ENCODE measurements at places on chromosomes 2 and 18.
A peak's percentile ranks its signal among the peaks of the same experiment; 100 is the strongest.

- DNase-seq: peak; percentile 53
Measured at GRCh38 chr18:62877411-62878221, 162.3 kb downstream of the PHLPP1 start.

DNA sequence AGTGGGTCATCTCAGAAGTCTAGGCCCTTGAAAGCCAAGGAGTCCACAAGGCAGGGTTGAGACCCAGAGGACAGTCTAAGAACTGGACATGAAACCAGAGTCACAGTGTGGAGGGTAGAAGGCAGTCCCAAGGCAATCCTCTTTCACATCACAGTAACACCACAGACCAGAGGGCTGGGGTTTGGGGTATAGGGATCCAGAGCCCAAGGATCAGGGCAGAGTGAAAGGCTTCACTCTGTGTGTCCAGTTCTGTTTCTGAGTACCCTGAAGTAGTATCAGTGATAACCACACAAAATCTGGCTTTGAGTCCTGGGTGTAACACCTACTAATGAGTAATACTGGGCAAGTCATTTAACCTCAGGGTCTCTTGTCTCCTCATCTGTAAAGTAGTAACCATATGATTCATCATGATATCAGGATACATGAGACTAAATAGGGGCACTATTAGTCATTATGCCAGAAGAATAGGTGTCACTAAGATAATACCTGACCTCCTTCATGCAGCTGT lies 91.0 kb downstream of the ICA1L start:
- DNase-seq: peak; percentile 61

GRCh38 chr2:65273344-65273743 lies 45.7 kb downstream of the ACTR2 start:
- no peak for DNase-seq

DNA sequence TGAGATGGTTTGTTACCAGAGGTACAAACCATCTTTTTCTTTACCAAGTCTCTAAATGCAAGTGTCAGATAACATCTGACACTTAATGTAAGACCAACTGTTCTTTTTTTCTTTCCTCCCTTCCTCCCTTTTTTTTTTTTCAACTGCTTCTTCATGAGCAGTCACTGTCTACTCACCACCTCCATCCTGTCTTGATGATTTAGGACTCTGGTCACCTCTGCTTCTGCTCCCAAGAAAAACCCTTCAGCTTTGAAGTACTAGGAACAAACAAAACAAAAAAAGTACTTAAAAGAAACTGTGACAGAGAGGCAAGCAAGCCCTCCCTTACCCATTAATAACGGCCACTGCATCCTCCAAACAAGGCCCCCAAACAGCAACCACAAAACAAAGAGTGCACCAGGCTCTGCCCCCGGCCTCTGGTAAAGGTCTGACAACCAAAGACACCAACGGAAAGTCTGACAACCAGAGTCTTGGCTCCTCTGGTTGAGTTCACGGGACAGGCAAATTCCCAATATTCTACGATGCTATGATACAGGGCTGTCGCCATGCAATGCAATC lies 141.0 kb downstream of the ARL4C start:
- DNase-seq: no peak

DNA sequence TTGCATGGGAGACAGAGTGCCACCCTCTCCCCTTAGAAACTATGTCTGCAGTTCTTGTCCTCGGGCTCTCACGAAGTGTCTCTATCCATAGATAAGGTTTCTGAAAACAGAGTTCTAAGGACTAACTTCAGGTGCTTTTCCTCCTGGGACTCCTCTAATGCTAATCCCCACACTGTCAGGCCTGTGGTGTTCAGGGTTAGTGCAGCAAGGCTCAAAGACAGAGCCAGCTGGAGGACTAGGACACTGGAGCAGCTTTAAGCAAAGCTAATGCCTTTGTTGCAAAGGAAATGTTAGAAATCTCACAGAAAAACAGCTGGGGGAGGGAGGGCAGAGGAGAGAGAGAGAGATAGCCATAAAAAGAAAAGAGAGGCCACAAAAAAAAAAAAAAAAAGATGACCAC lies 824.0 kb upstream of the FSHR start:
- DNase-seq: no peak
